ENCODE measurements at places on chromosomes 1 and 21.

DNA sequence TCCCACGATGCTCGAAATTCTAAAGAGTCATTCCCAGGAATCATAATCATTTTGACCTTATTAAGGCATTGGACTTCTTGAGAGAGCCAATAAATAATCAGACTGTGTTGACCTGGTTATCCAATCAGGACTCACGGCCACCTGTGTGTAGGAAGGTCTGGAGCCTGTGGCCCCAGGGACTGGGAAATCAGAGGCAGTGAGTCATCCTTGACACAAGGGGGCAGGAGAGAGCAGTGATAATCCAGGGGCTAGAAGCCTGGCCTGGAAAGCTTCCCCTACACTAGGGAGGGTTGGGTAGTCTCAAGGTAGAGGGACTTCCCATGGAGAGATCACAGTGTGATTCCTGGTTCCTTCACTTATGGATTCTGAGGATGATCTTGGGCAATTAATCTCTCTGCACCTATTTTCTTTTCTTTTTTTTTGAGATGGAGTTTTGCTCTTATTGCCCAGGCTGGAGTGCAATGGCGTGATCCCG is 4.7 kb downstream of the MR1 start:
- DNase-seq: no peak

DNA sequence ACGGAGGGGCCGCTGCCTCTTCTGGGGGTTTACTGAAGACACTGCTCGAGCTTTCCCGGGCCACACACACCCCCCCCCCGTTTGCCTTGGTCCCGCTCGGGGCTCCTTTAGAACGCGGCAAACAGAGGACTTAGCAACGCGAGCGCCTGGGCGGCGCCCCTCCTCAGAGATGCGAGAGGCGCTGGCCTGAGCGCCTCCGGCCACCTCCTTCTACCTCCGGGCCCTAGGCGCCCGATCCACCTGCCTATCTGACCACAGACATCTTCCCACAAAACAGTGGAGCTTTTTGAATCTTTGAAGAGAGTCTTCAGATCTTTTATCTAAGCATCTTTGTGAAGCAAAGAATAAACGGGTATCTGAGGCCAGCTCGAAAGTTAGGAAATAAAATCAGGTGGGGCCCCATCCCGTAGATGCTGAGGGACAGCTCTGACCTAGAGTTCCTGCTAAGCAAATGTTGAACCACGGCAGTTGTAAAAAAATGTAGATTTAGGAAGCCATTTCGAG is 436 bp upstream of the TTLL7 start:
- no peak for DNase-seq

DNA sequence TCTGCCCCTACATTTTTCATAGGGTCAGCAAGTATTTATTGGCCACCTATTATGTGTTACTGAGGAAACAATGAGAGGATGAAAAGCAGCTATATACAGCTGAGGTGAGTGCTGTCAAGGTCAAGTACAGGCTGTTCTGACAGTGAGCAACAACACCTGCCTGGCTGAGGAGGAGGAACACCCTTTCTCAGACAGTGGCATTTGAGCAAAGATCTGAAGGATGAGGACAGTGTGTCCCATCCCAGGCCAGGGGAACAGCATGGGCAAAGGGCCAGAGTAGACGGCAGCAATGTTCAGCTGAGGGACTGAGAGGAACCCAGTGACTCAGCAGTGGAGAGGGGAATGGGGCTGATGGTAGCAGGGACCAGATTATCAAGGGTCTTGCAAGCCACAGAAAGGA is 101.0 kb downstream of the ELAVL4 start:
- no peak for DNase-seq

- no peak for DNase-seq
These were observed 38.0 kb upstream of the SERBP1 start for GRCh38 chr1:67468066-67468718.

DNA sequence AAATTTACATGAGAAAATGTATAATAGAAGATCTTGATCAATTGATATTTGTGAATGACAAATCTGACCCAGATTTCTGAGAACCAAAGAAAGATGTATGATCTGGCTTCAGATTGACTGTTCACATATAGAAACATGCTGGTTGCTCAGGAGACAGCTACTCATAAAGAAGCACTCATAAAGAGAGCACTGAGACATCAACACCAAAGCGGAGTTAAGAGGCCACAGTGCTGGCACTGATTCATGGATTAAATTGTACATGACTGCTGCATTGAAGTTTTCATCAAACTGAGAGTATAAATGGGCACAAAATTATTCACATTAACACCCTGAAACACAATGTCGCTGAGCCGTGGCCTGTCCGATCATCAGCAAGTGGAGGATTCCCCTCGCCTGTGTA is 46.2 kb downstream of the SH3GLB1 start:
- DNase-seq: no peak

DNA sequence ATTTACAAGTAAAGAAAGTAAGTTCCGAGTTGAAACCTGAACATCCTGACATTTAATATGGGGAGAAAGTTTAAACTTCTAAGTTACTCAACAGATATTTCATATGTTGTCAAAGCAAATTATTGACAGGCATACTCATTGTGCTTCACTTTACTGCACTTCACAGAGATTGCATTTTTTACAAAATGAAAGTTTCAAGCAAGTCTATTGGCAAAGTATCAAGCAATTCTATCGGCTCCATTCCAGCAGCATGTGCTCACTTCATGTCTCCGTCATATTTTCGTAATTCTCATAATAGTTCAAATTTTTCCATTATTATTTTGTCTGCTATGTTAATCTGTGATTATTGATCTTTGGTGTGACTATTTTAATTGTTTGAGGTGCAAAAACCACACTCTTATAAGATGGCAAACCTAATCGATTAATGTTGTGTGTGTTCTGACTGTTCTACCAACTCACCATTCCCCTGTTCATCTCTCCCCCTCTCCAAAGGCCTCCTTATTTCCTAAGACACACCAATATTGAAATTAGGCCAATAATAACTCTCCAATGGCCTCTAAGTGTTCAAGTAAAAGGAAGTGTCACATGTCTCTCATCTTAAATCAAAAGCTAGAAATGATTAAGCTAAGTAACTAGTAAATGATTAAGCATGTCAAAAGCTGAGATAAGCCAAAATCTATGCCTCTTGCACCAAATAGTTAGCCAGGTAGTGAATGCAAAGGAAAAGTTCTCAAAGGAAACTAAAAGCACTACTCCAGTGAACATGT is 68.2 kb upstream of the BCL9 start:
- no peak for DNase-seq

- no peak for DNase-seq
These were observed 32.3 kb downstream of the RRAGC start for GRCh38 chr1:38827318-38827717.

DNA sequence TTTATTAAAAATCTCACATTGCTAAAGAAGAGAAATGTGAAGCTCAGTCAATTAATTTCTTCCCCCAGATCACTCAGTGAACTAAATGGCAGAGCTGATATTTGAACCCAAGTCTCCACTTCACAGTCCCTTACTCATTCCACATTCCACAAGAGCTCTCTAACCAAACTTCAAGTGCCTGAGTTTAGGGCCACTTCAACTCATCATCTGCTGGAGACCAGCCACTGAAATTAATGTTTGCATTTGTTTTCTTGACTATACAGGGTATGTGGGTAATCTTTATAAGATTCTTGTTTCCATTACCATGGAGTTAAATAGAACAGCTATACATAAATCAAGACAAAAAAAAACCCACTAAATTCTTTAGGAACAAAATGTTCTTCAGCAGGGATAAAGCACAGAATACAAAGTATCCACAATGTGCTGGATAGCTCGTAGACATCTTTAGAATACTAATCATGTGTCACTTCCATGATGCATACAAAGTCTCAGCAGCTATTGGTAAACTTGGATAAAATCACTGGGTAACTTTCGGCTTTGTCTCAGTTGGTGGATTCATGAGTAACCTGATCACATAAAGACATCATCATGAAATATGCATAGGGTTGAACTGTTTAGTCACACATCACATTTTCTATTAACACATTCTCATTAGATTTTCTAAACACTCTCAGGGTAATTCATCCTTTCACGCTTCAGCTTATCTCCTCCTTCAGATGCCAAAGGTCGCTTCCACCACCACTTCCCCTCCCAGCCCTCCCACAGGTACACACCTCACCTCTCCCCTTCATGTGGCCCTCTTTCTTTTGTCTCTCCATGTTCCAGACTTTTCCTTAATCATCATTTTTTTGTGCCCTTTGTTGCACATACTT is 89.8 kb downstream of the LRRC53 start:
- no peak for DNase-seq

DNA sequence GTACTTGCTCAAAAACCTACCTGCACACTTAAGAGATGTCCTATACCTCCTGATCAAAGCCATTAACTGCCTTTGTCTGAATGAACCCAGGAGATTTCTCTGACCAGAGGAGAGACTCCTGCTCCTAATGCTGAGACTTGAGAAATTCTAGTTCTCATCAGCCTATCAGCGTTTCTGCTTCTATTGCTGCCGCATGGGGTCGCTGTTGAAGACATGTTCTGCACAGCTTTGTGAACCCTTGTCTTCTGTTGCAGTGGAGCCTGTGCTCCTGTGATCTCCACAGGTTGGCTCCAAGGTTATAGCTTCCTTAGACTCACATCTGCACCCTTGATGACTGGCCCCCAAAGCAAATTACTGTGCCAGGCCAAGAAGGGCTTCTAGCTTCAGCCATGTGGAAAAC is 40.2 kb downstream of the EDN2 start:
- DNase-seq: no peak

DNA sequence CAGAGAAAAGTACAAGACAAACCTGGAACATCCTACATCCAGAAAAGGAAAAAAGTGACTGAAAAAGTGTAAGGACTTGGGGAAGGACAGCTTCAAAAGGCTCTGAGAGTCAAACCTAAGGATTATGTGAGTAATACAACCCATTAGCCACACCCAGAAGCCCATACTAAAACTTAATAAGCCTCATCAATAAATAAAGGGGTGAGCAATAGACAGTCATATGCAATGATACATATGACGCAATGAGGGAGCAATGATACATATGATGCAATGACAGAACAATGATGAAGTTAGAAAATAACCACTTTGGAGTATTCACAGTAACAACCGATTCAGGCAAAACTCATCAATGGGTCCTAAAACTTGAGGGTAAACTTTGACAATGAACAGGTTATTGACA is 50.1 kb downstream of the BRWD1 start:
- no peak for DNase-seq

- peak; percentile 41 for DNase-seq
These were observed 10.5 kb upstream of the SPEN start for GRCh38 chr1:15836772-15837669.

- DNase-seq: no peak
These were observed 7.6 kb downstream of the MTF1 start for GRCh38 chr1:37851782-37852210.

DNA sequence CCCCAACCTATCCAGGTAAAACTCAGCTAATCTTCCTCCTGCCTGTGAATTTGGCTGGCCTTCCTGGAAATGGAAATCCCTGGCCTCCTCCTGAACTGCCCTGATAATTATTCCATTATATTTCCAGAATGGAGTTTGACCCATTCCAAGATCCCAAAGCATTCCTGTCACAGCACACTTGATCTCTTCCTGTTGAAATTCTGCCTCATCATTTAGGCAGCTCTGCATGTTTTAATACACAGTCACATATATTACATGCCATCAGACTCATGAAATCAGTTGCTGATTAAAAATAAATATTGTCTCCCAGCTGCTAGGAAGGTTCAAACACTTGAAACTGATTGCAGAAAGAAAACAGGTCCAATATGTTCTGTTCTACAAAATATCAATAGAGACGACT is 148.2 kb upstream of the PALMD start:
- DNase-seq: no peak

- DNase-seq: no peak
These were observed 373.5 kb downstream of the RRAGC start for GRCh38 chr1:38486085-38486484.

- no peak for DNase-seq
These were observed 1.5 kb downstream of the STYXL2 start for GRCh38 chr1:167095368-167095767.

- DNase-seq: no peak
These were observed 50.2 kb upstream of the WASF2 start for GRCh38 chr1:27539901-27540861.

DNA sequence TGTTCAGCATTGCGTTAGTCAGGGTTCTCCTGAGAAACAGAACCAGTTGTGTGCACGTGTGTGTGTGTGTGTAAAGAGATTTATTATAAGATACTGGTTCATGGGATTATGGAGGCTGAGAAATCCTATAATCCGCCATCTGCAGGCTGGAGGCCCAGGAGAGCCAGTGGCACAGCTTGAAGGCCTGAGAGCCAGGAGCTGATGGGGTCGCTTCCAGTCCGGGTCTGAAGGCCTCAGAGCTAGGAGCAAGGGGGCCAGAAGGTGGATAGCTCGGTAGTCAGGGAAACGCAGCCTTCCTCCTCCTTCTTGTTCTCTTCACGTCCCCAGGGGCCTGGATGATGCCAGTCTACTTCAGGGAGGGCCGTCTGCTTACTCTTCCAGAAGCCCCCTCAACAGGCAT is 37.7 kb downstream of the FAAP20 start:
- DNase-seq: no peak

DNA sequence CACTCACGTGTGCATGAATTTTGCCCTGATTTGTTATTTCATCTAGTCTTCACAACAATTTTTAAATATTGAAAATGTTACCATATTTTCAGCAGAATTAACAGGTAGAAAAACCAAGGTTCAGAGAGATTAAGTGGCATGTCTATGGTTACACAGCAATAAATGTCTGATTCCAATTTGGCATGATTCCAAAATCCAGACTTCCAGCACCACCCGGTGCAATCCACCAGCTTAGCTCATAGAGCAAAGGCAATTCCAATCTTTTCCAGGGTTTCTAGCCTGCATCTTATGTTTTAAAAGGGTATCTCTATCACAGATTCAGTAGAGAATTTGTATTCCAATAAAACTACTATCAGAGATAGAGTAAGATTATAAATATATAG is 161.8 kb downstream of the TPR start:
- no peak for DNase-seq

DNA sequence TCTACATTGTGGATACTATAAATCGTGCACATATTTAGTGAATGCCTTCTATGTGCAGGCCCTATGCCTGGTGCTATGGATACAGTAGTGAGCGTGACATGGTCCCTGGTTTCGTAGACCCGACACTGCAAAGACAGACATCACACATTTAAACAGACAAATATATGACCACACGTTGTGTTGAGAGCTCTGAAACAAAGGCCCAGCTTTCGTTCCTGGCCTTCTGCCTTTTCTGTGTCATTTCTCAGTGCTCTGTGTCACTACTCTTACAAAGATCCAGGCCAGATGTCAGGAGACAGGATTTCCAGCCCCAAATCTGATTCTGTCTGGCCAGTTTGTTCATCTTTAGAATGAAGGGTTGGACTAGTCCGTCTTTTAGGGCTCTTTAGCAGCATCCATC is 19.3 kb upstream of the TRABD2B start:
- DNase-seq: no peak

GRCh38 chr1:214435867-214436266 is 115.5 kb downstream of the PTPN14 start:
- no peak for DNase-seq

GRCh38 chr1:43414634-43415223 is 25.0 kb downstream of the SZT2 start:
- DNase-seq: peak; percentile 48
